ENCODE measurements at places on chromosomes 7 and 10.
A peak's percentile ranks its signal among the peaks of the same experiment; 100 is the strongest.

DNA sequence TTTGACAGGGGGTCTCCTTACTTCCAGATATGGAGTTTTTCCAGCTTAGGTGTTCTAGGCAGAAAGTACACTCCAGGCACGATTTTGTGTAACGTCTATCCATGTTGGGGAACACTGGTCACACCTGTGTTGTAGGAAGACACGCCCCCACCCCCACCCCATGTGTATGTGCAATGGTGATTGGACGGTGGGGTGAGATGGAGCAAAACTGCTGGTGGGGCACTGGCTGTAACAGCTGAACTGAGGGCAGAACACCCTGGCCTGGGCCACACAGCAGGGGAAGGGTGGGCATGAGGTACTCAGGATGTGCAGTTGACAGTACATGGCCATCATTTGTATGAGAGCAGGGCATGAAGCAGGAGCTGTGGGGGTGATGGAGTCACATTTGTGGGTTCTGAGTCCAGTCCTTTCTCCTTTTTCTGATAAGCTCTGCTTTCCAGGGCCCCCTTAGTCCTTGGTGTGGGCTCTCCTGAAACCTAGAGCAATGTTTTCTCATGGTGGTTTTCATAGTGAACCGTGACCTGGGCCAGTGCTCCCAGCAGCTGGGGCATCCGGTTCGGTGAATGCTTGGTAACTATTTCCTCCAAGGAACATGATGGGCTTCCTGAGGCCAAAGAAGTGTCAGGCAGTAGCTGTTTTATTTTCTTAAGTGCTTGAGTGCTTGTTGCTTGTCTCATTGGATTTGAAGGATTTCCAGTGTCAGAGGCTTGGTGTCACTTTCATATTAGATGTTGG is 63.4 kb upstream of the AQP1 start:
- no peak for DNase-seq

DNA sequence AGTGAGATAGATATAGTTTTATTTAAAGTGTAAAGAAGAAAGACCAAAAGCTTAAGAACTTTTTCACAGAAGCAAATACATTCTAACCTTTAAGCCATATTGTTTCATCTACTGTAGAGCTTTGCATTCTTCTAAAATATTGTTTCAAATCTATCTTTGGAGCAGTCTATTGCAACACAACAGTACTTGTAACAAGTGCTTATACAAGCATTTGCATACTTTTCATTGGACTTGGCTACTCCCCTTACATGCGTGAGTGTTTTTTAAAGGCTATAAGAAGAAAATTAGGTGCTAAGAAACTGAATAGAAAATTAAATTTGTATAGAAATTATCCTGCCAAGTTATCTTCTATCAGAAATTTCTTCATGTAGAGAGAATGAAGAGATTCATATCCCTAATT is 45.3 kb downstream of the SEMA3E start:
- no peak for DNase-seq

- no peak for DNase-seq
Measured at GRCh38 chr10:79022565-79023230, 46.1 kb upstream of the ZMIZ1 start.

- DNase-seq = no peak
Measured at GRCh38 chr10:51090190-51090589, 15.9 kb downstream of the PRKG1 start.

DNA sequence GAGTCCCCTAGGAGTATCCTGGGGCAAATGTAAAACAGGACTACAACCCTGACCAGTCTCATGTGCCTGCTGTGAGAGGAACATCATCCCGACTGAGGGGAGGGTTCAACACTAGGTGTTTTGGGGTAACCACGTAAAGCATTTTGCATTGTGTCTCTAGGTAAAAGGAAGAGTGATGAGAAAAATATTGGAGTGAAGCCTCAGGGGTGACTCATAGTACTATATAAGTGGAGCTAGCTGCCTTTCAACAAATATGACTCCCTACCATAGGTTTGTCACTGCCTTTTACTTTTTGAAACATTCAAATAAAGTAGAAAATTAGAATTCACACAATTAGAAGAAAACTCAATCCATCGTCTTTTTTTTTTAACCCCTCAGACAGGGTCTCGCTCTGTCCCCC is 2.6 kb upstream of the CAMK2G start:
- DNase-seq = peak; percentile 45

DNA sequence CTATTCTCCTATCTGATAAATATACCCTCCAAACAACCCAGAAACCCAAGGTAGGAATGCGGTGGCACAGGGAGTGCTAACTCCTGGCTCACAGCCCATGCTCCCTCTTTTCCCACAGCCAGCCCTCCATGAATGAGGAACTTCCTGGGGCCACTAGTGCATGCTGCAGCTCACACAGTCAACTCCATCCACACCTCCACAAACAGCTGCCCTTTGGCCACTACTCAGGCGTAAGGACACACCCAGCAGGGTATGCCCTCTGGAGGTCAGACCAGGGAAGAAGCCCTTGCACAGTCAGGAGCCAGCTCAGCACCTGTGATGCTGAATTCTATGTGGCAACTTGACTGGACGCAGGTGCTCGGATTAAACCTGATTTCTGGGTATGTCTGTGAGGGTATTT is 85.2 kb upstream of the PIK3CG start:
- DNase-seq = no peak

DNA sequence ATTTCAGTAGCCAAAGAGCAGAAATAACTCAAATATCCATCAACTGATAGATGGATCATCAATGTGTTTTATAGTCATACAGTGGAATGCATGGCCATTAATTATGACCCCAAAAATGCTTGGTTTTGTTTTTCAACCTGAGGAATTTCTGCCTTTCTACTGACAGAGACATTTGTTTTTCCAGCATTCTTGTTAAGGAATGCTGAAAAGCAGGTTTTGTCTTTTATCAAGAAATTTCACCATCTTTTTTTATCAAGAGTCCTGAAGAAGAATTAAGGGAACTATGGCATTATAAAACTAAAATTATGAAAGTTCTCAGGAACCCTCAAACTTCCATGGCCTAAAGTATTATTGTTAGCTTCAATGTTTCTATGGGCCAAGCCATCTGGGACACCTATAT is 153.4 kb upstream of the THSD7A start:
- DNase-seq = no peak

GRCh38 chr7:120054376-120055100 is 218.4 kb upstream of the KCND2 start:
- DNase-seq = no peak

- DNase-seq = no peak
Measured at GRCh38 chr10:12717981-12718707, 283.4 kb downstream of the CCDC3 start.

DNA sequence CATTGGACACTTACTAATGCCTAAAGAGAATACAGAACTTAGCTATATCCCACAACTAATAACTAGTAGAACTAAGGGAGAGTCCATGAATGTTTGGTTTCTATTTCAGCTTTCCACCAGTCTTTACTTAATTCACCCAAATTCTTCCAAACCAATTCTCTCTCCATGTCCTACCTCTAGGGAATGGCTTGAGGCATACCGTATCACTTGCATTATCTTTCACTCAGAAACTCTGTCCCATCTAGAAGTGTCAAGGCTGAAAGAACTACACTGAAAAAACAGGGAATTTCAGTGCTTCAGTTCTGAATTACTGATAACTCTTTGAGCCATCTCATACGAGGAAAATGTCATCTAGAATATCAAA is 758 bp downstream of the TMEM168 start:
- no peak for DNase-seq

- no peak for DNase-seq
Measured at GRCh38 chr10:122591736-122592135, 31.2 kb downstream of the DMBT1 start.

DNA sequence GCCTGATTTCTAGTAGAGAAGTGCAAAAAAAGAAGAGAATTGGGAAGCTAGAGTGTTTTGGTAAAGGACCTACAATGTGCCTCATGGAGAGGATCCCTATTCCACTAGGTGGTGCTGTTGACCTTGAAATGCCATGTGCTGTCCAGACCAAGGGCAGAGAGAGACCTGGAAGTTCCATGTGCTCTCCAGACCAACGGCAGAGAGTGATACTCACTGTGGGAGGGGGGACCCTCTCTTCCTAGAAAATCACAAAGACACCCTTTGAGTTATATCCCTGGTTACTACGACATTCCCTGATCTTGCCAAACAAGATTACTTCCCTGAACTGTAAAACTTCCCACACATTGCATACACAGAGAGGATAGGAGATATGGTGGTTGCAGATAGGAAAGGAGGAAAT is 212.7 kb upstream of the ZNF804B start:
- peak; percentile 3 for DNase-seq

DNA sequence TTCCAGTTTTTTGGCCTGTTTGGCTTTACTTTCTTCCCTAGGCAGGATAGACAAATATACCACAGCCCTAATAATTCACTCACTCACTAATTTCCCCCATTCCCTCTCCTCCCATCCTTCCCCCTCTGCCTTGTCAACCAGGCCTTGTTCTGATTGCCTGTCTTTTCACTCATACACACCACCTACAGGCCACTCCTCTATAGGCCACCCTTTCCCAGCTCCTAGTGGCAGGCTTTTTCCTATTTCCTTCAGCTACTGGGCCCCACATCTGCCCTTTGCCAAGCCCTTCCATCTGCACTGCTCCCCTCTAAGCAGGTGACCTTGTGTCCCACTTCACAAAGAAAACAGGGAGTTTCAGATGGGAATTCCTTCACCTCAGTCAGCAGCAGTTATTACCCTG is 59.8 kb upstream of the MSRB2 start:
- DNase-seq = no peak

- no peak for DNase-seq
Measured at GRCh38 chr7:69892790-69893189, 294.5 kb downstream of the AUTS2 start.

DNA sequence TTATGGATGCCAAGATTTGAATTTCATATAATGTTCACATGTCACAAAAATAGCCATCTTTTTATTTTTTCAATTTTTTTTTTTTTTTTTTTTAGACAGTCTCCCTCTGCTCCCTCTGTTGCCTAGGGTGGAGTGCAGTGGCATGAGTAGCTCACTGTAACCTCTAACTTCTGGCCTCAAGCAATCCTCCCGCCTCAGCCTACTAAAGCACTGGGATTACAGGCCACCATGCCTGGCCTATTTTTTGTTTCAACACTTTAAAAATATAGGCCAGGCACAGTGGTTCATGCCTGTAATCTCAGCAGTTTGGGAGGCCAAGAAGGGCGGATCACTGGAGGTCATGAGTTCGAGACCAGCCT is 246.3 kb downstream of the SKIDA1 start:
- no peak for DNase-seq

DNA sequence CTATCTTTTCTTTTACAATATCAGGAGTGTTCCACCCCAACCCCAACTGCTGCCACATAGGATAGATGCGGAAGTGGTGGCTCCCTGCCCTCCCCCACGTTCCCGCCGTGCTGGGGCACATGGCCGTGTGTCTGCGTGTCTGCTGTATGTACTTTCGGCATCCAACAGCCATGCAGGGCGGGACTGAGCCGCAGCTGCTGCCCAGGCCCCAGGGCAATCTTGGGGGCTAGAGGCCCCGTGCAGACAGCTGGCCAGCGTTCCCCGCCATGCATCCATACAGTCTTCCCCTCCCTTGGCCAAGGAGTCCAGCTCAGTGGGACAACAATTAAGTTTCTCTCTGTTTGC is 162.7 kb downstream of the DGKB start:
- DNase-seq = no peak

DNA sequence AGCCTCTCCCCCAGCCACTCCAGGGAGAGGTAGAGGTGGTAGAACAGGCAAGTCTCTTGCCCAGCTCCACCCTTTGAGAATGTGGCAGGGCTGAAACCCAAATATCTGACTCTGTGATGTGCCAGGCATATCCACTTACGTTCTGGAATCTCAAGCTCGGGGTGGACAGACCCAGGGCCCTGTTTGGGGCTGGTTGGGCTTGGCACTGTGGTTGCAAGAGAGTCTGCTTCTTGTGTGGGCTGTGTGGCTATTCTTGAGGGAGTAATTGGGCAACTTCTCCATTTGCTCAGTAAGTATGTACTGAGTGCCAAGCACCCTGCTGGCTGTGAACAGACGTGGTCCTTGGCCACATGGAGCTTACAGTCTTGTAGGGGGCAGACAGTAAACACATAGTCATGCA is 4.7 kb downstream of the UBTD1 start:
- DNase-seq = no peak

Data from AG08395 (cell line).